Endothelial cell of umbilical vein (primary cell): ENCODE measurements at places on chromosomes 1 and 21. TPM values are rescaled to one million over a fixed set of nuclear protein-coding genes. Genes with fewer than 3 reads are reported as not detected.
A peak's percentile ranks its signal among the peaks of the same experiment; 100 is the strongest.

GRCh38 chr1:115727706-115728249 is 40.7 kb downstream of the CASQ2 start:
- no peak overlapping the region for H3K4me3 ChIP-seq
- H3K36me3 ChIP-seq: no peaks in the 10 kb centered on the region
- no peaks in the 10 kb centered on the region for H3K27me3 ChIP-seq
- no peak overlapping the region for H3K27ac ChIP-seq
- H3K4me1 ChIP-seq: no peaks in the 10 kb centered on the region
- DNase-seq: no peak

The HSPG2 gene
- polyA plus RNA-seq: 734 and 849 TPM in 2 replicates

GRCh38 chr21:27536319-27536718 is 569.4 kb upstream of the ADAMTS5 start:
- no peaks in the 10 kb centered on the region for H3K27me3 ChIP-seq
- no peaks in the 10 kb centered on the region for H3K4me1 ChIP-seq
- no peaks in the 10 kb centered on the region for H3K36me3 ChIP-seq
- H3K4me3 ChIP-seq: no peak overlapping the region
- H3K27ac ChIP-seq: no peak overlapping the region

- no peak overlapping the region for H3K4me3 ChIP-seq
- H3K27me3 ChIP-seq: no peaks in the 10 kb centered on the region
- DNase-seq: no peak
These were observed 37.1 kb upstream of the TMCO2 start for GRCh38 chr1:40210511-40211204.

- peak overlapping the region; percentile 85 for H3K4me3 ChIP-seq
- H3K36me3 ChIP-seq: no peaks in the 10 kb centered on the region
- DNase-seq: no peak
- peaks cover 24% of the 10 kb centered on the region for H3K4me1 ChIP-seq
- H3K27ac ChIP-seq: peak overlapping the region; percentile 53
These were observed 496 bp downstream of the VPS45 start for GRCh38 chr1:150068109-150068435.

DNA sequence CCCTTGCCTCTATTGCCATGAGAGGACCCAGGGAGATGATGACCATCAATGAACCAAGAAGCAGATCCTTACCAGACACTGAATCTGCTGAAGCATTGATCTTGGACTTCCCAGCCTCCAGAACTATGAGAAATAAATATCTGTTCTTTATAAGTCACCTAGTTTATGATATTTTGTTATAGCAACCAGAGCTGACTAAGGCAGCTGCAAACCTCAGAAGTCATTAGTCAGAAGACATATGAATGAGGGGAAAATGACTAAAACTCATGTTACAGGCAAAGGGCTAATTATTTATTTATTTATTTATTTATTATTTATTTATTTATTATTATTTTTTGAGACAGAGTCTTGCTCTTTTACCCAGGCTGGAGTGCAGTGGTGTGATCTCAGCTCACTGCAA is 321.1 kb downstream of the TGFB2 start:
- H3K27ac ChIP-seq: no peak overlapping the region
- no peak for DNase-seq
- no peaks in the 10 kb centered on the region for H3K36me3 ChIP-seq
- H3K4me1 ChIP-seq: peaks cover 2% of the 10 kb centered on the region
- H3K4me3 ChIP-seq: no peak overlapping the region

The OVAAL gene
- 0.04 TPM in 1 of 2 replicates, not detected in the other for polyA plus RNA-seq

- no peak for DNase-seq
- H3K27me3 ChIP-seq: peaks cover 35% of the 10 kb centered on the region
- H3K36me3 ChIP-seq: no peaks in the 10 kb centered on the region
- H3K4me3 ChIP-seq: no peak overlapping the region
- peaks cover 12% of the 10 kb centered on the region for H3K4me1 ChIP-seq
- no peak overlapping the region for H3K27ac ChIP-seq
These were observed 1.0 kb upstream of the JAM2 start for GRCh38 chr21:25637851-25638659.

GRCh38 chr1:73673971-73674370 is 524.0 kb downstream of the LRRIQ3 start:
- no peaks in the 10 kb centered on the region for H3K4me1 ChIP-seq
- DNase-seq: peak; percentile 2
- H3K36me3 ChIP-seq: no peaks in the 10 kb centered on the region
- H3K4me3 ChIP-seq: no peak overlapping the region

The ACTRT2 gene
- not detected in 2 replicates for polyA plus RNA-seq
